HCT116 (cell line): ENCODE measurements at places on chromosomes 12 and 14.

GRCh38 chr14:95494456-95494855, 22.0 kb downstream of the SYNE3 start:
- DNase-seq: no peak

DNA sequence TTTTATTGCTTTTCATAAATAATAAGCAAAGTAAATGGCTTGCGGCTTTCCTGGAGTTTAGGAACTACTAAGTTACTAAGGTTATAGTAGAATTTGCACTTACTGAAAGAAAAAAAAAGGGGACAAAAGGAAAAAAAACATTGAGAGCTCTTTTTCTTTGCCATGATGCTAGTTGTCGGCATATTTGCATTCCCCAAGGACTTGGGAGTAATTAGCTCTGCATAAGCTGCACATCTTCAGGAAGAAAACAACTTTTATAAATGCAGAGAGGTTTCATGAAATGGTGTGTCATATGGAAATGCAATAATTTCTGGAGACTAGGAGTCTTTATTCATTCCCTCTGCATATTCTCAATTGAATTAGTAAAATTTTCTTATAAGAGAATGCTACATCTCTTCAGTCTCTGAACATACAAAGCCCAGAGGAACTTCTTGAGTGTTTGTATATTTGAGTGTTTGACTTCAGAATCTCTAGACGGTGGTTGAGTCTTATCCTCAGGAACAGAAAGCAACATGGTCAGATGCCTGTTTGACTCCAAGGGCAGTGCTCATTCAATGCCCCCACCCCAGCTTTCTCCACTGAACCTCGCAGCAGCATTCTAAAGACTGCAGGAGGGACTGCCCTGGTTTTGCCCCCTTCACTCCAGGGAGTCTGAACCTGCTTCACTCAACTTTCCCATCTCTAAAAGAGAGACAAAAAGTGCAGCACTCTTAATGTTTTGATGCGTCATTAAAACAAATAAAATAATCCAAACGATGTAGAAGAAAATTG, 158.9 kb upstream of the EEA1 start:
- no peak for DNase-seq

DNA sequence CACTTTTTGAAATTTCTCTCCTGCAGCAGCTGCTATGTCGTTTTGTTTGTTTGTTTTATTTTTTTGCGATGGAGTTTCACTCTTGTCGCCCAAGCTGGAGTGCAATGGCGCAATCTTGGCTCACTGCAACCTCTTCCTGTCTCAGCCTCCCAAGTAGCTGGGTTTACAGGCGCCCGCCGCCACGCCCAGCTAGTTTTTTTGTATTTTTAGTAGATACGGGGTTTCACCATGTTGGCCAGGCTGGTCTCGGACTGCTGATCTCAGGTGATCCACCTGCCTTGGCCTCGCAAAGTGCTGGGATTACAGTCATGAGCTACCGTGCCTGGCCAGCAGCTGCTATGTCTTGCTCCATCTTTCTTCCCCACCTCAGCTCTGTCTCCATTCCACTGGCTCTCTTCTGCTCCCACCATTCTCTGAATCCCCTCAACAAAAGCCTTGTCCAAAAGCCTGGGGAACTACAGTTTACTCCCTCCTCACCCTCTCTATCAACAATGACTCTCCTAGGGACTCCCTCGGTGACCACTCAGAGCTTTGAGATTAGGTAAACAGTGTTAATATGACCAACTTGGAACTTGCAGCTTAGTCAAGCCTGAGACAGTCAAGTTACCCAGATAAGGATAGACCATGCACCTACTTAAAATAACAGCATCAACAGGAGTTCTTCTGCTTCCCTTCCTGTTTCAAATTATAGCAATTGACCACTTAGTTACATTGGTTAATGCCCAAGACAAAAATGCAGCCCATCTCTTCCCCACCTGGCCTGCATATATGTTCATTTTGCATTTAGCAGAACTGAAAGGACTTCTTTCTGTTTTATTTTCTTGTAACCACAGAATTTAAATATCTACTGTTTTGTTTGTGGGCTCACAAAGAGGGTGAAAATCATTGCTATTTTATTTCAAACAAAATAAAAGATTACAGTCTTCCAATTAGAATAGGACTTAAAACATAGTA, 189.0 kb upstream of the AMIGO2 start:
- DNase-seq: no peak

- no peak for DNase-seq
Observed at GRCh38 chr14:37864861-37865718, 269.7 kb downstream of the TTC6 start.

DNA sequence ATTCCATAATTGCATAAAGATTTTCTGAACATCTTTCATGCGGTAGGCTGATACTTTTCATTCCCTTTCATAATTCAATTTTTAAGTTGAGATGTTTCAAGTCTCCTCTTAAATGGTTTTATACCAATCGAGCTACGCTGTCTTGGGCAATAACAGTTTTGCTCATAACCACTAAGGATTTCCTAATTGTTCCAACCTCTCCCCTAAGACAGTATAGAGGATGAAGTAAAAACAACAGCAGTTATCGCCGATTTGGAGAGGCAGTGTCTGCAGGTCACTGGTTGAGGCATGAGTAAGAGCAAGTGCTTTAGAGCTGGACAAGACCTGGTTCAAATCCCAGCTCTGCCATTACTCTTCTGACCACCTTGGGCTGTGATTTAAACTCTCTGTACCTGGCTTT, 6.9 kb upstream of the MED13L start:
- DNase-seq: no peak

DNA sequence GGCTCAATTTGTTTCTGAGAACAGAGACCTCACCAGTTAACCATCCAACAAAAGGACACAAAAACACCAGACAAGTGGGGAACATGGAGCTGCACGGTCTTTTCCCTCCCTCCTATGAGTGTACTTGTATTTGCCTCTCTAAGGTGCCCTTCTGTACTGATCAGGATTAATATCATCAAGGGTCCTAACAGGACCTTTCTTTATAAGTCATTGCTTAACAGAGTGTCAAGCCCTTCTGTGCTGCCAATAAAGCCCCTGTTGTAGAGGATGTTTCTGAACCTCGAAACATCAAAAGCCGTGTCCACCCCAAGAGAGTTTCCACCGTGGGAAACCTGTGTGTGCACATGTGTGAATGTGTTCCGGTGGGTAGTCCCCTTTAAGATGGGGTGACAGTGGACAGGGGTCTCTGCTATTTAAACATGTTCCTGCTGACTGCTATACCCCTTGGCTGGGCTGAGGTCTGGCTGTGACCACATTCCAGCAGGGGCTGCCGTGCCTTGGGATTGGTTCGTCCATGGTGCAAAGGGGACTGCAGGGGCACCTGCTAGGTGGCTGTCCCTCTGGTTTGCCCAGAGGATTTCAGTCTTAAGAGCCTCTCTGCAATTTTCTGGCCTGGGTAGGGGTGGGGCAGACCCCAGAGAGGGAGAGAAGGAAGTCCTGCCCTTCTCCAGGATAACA, 6.0 kb downstream of the ESRRB start:
- no peak for DNase-seq

- DNase-seq: no peak
Observed at GRCh38 chr14:83289896-83290295, 1756.2 kb upstream of the SEL1L start.

GRCh38 chr14:95547626-95548327, 12.9 kb downstream of the GLRX5 start:
- no peak for DNase-seq

- peak; percentile 94 for DNase-seq
Observed at GRCh38 chr12:10749700-10750384, 26.7 kb upstream of the YBX3 start.

DNA sequence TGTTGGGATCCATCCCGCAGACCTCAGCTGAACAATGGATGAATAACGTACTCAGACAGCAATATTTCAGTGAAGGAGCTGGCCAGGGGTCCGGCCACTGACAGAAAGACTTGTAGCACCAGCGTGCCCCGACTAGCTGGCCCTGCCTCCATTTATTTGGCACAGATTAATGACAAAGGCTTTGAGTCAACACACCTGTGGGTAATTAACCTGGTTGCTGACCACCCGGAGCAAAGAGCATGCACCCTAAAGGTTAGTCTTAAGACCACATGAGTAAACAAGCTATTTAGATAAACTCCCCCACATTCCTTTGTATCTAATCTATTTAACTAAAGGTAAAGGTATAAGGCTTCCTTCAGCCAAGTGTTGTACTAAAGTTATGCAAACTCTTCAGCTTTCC, 868.6 kb downstream of the LRFN5 start:
- no peak for DNase-seq

GRCh38 chr14:102557434-102558226, 34.8 kb upstream of the RCOR1 start:
- DNase-seq: no peak

- DNase-seq: no peak
Observed at GRCh38 chr12:115245020-115245419, 561.0 kb upstream of the TBX3 start.

DNA sequence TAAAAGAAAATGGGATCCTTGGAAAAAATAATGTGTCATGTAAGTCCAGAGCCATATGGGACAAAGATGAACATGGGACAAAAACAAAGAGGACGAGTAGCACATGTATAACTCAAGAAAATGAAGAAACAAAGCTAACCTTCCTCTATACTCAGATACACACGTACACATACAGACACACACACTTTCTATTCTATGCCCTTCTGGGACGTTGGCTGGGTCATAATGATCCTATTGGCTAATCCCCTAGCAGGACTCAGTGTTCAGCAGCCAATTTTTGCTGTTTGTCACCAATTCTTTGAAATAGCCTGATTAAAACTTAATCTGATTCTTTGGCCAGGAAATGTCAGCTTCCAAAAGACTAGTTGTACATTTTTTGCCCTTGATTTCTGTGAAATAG, 189.4 kb upstream of the FOXG1 start:
- no peak for DNase-seq

GRCh38 chr12:117019866-117020265, 79.3 kb downstream of the TESC start:
- no peak for DNase-seq

GRCh38 chr14:59687663-59688062, 111.1 kb upstream of the CCDC175 start:
- DNase-seq: no peak

- DNase-seq: no peak
Observed at GRCh38 chr12:55996201-55996714, 818 bp upstream of the SUOX start.

DNA sequence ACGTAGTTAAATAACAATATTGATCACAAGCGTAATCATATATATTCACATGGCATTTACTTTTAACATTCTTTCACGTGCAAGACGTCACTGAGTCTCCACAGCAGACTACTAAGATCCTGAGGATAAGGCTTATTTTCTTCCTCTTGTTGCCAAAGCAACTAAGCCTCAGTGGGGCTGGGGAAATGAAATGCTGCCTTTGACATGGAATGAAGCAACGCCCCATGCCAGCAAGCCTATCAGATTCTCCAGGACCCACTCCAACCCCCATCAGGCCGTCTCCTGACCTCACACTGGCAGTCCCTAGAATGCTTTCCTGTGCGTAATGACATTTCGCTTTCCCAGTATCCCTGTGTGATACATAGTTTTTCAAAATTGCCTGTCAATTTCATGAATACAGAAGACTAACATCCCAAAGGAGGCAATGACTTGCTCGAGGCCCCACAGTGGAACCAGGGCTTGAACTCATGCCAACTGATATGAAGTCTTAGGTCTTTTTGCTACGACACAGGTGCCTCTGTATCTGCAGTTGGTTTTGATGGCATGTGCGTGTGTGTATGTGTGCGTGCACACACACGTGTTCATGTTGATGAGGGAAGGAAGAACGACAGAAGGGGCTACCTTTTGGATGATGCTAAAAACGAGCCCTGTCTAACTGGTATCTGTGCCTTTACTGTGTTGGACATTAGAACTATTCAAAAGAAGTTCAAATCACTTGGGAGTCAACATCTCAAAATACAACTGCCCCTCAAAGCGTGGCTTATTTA, 239.1 kb downstream of the VRK1 start:
- DNase-seq: no peak

GRCh38 chr14:72945356-72946027, 19.2 kb downstream of the DCAF4 start:
- DNase-seq: no peak

DNA sequence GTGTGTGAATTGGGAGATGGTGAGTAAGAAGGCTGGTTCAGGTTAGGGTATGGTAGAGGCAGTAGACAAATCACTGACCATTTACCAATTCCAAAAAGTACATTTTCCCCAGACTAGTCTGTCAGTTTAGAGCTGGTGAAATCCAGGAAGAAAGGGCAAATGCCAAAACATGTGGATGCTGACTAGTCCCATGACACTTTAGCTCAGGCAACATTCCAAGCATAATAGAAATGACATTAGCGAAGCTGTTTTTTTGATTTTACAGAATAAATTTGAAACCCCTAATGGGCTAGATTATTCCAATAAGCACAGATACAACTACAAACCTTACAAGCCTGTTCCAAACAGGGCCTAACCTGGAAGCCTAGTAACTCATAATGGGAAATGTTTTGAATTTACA, 884.2 kb downstream of the FLRT2 start:
- no peak for DNase-seq

DNA sequence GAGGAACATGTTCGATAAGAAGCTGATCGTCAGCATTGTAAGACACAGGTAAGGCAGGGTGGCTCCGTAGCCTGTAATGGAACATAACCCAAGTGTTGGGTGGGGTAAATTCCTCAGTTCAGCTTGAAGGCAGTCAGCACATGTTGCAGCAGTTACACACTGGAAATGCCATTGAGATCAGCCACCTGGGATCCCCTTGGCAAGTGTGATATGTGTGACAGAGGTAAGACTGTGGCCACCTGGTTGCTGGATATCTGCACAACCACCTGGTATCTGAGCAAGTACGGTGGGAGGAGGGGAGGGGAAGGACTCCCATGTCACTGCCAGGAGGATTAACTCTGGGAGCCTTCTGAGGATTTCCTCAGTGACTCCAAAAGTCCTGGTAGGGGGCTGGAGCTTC, 158.0 kb upstream of the CAND1 start:
- DNase-seq: no peak

GRCh38 chr12:68628698-68629097, 18.0 kb downstream of the RAP1B start:
- DNase-seq: no peak

- DNase-seq: no peak
Observed at GRCh38 chr14:75350505-75351060, 72.0 kb downstream of the FOS start.

DNA sequence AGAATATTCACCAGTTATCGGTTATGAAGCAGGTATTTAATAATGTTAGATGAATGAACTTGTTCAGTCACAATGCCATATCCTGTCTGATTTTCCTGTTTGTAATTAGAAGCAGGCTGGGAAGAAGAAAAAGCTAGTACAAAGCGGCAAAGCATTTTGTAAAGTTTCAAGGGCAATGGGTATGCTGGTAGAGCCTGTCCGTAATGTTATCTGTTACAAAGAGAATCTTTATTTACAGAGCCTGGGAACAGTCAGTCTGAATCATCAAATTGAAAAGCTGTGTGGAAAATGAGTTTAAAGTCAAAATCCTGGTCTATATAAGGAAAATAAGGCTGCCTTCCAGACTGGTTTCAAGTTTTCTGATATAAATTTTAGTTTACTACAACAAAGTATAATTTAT, 40.5 kb downstream of the PARP11 start:
- no peak for DNase-seq
